Activated T-helper 1 cell treated with Interleukin-2 at 50 U/mL for 16 hours (primary cell): ENCODE measurements at places on chromosomes 1 and 21.
A peak's percentile ranks its signal among the peaks of the same experiment; 100 is the strongest.

- no peak for DNase-seq
Measured at GRCh38 chr1:233843525-233844204, 60.8 kb upstream of the SLC35F3 start.

GRCh38 chr1:46070164-46070814, 62.1 kb downstream of the PIK3R3 start:
- no peak for DNase-seq

- DNase-seq, result no peak
Measured at GRCh38 chr1:232440325-232441035, 189.5 kb downstream of the SIPA1L2 start.

- no peak for DNase-seq
Measured at GRCh38 chr1:167880580-167881021, 33.3 kb downstream of the ADCY10 start.

DNA sequence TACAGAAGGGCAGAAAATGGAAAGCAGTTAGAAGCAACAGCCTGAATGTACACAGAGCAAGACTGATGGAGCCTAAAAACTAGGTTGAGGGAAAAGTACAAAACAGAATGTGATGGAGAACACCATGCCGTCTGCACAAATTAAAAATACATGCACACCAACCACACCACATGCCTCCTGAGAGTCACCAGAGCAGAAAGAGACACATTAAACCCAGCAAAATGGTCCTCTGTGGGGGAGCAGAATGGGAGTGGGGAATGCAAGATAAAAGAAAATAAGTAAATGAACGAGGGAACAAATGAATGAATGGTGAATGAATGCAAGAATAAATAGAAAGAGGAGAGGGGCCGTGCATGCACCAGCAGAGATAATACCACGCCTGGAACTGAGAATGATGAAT, 24.1 kb downstream of the PADI2 start:
- DNase-seq, result no peak

DNA sequence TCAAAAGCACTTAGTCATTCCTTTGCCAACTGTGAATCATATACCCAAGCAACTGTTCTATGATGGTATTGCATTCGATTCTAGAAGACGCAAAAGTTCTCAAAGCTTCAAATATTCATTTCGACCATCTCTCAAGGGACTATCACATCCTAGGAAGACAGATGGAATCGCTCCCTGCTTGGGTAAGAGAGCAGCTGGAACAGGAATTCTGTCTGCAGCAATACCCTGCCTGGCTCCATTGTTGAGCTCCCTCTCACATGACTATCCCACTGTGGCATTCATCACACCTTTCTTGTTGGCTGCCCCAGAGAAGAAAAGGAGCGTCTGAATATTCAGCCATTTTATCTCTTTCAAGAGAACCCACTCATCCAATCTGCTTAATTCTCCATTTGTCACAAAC, 397.7 kb downstream of the NTNG1 start:
- DNase-seq, result no peak

DNA sequence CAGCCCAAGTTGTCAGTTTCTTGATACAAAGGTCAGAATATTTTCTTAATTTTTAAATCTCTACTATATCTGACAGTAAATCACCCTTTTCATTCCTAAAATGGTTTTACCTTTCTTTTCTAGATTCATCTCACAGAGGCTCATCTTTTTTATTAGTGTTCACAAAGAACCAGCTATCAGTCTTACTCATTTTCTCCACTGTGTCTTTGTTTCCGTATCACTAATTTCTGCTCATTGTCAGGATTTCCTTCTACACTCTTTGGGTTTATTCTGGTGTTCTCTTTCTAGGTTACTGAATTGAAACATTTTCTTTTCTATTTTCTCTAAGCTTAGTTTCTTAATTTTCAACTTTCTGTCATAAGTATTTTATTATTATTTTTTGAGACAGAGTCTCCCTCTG, 8.7 kb downstream of the AGPAT3 start:
- DNase-seq, result no peak

GRCh38 chr1:76500116-76500515, 367.2 kb upstream of the ST6GALNAC5 start:
- no peak for DNase-seq

DNA sequence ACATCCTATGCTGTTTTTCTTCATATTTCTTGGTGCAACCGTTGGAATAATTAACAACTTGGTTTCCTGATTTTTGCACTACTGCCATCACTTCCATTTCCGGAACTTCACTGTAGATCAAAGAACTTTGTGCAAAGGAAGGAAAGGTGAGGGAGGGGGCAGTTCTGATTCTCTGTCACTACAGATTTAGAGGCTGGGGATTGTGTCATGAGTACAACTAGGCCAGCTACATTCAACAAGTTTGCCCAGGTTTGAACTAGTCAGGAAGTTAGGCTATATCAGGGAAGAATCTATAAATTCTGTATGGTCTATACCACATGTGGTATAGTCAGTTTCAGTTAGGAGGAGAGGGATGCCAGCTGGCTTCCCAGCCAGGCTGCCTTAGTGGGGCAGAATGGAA, 84.2 kb downstream of the RGL1 start:
- DNase-seq, result no peak

- peak; percentile 17 for DNase-seq
Measured at GRCh38 chr1:150613061-150613920, 16.1 kb downstream of the ENSA start.

- no peak for DNase-seq
Measured at GRCh38 chr1:32557812-32558211, 18.6 kb downstream of the ZBTB8A start.

GRCh38 chr21:25456672-25457071, 150.6 kb downstream of the MRPL39 start:
- no peak for DNase-seq

- DNase-seq, result no peak
Measured at GRCh38 chr1:27515626-27516025, 25.7 kb upstream of the WASF2 start.

DNA sequence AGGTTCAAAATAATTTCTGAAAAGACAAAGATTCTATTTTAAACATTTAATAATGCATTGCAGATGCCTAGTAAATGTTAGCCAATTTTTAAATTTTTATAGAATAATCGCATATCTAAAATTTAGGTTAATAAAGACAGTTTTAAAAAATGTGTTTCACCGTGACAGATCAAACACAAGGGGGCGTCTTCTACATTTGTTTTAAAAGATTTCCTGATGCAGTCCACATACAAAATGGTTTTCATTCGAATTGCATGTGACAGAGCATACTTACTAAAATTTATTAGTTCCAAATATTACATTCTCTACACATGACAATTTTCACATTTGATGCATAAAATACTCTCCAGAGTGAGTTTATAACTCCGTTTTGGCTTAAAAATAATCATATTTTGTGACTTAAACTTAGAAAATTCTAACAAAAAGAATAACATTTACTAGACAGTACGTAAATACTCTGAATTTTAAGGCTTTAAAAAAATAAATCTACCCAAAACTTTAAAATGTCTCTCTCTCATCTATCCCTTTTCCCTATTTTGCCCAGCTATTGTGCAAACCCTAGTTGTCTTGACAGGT, 75.5 kb downstream of the ADAMTS1 start:
- DNase-seq, result no peak

DNA sequence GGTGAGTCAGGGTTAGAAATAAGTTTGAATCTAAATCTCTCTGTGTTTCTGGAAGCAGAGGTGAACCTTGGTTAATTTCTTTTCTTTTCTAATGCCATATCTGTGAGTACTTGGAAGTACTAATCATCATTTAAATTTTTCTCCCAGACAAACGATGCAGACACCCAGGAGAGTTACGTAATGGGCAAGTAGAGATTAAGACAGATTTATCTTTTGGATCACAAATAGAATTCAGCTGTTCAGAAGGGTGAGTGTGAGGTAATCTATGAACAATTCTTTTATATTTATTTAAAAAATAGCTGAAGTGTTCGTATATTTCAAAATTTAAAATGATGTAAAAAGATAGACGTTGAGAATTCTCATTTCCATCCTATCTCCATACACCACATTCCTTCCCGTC, 11.2 kb downstream of the C4BPA start:
- no peak for DNase-seq

DNA sequence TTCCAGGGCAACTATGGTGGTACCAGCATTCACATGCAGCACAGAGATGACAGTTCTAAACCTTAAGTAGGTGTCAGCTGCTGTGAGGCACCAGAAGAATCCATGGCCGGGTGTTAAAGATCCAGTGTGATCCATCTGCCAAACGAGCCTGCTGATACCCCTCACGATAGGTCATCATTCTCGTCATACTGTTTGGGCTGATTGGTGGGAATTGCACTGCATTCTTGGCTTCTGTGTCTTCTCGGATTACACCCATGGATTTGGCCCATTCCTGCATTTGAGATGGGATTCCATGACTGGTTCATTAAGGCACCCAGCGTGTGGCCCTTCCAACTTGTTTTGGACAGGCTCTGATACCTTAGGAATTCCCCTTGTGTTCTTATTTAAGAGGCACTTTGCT, 55.2 kb downstream of the ST6GALNAC3 start:
- DNase-seq, result no peak

DNA sequence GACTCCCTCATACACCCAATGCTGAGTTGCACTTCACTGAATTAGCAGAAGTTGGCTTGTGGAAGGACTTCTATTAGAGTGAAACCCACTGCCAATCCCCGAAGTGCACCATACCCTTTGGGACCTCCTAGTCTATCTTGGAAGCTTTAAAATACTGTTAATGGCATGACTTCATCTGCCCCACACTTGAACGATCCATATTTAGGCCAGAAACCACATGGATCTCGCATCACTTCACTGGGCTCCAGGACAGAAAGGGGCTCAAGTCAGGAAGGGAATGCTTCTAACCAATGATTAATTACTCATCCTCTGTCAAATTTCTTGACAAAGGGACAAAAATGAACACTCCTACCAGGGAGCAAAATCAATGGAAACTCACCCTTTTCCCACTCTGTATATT, 69.1 kb downstream of the BCAR3 start:
- DNase-seq, result no peak

- no peak for DNase-seq
Measured at GRCh38 chr1:174874331-174875053, 125.3 kb upstream of the CACYBP start.

- DNase-seq, result no peak
Measured at GRCh38 chr1:40858856-40859416, 3.2 kb downstream of the CITED4 start.

DNA sequence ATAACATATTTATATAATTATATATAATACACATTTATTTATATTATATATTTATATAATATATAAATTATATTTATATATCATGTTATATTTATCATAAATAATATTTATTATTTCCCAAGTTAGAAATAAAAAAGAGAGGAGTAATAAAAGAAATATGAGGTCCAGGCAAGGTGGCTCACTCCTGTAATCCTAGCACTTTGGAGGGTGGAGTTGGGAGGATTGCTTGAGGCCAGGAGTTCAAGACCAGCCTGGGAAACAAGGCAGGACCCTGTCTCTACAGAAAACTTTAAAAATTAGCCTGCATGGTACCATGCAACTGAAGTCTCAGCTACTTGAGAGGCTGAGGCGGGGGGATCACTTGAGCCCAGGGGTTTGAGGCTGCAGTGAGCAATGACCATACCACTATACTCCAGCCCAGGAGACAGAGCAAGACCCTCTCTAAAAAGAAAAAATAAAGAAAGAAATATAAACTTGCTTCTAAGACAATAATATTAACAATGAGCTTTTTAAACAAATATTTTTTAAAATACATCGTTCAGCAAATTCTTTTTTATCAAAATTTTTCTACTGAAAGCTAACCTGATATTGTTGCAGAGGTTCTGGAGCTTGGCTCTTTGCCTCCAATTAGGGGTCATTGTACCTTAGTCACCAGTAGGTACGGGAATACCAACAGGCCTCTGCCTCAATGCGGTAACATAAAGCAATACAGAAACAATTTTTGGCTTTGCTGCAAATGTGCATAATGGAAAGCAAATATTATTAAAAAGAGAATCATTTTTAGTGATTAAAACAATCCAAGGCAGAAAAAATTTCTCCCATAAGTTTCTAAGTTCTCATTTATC, 290.0 kb downstream of the SETD4 start:
- no peak for DNase-seq

GRCh38 chr1:56301791-56302190, 277.6 kb downstream of the PLPP3 start:
- no peak for DNase-seq

DNA sequence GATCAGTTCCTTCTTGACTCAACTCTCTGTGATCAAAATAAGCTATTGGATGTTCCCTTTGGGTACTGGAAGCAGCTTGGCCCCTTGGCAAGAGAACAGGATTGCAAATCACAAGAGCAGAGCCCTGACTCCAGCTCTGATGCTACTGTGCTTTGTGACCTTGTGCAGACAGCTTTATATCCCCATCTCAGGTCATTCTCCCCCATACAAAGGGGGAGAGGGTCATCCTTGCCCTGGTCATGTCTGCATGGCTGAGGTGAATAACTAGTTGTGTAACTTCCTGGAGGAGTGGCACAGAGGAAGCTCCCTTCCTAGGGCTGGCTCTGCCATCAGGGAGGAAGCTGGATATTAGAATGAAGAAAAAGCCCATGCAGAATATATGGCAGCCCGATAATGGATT, 142.9 kb downstream of the DHRS3 start:
- no peak for DNase-seq

DNA sequence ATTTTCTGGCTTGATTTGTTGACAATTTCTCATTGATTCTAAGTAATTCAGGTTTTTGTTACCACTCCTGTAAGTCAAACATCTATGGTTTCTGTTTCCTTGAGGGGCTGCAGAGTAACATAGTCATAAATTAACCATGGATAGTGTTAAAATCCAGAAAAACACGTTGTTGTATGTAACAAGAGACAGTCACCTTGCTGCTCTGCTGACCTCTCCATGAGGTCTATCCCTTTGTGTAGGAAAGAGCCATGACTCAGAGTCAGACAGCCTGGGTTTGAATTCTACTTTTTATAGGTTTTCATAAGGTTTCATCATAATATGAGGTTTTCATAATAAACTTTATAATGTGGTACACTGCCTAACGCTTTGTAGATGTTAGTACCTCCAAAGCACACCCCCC, 27.6 kb upstream of the NBL1 start:
- DNase-seq, result no peak

DNA sequence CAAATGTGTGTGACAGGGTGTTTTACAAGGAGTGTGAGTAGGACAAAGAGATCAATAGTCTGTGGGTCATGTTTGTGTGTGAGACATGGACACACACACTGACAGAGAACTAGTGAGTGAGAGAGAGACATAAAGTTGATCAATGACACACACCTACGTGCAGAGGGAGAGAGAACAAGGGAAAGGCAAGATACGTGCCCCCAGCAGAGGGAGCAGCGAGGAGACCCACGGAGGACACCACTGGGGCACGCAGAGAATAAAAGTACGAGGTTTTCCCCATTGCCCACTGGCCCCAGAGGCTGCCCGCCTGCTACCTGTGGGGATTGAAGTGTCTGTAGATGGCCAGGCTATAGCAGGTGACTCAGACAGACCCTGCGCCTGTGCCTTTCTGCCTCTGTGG, 130.2 kb upstream of the CSF3R start:
- DNase-seq, result no peak

GRCh38 chr1:37850352-37850955, 8.9 kb downstream of the MTF1 start:
- no peak for DNase-seq

GRCh38 chr1:216884614-216885229, 161.5 kb upstream of the ESRRG start:
- no peak for DNase-seq

GRCh38 chr21:34900376-34900775, 148.7 kb downstream of the RUNX1 start:
- no peak for DNase-seq
